ENCODE measurements at places on chromosomes 7 and 10. TPM values are rescaled to one million over a fixed set of nuclear protein-coding genes. Genes with fewer than 3 reads are reported as not detected.
A peak's percentile ranks its signal among the peaks of the same experiment; 100 is the strongest.

- DNase-seq, result no peak
Observed at GRCh38 chr7:28083998-28084985, 96.3 kb downstream of the JAZF1 start.

Gene ZNF736
- total RNA-seq, result 20.6 TPM

- no peak for DNase-seq
Observed at GRCh38 chr10:11135709-11136108, 118.0 kb downstream of the CELF2 start.

Gene CD36
- not detected for total RNA-seq

DNA sequence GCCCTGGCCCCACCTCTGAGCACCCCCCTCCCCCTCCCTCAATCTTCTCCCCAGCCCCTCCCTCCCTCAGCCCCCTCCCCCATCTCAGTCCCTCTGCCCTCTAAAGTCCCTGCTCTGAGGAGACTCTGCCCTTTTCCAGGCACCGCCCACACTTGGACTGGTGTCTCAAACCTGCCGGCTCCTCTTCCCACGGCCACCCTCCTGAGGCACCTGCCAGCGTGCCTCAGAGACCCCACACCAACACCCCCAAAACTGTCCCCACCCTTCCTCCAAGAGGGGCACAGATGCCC, 34.6 kb upstream of the HSPB1 start:
- no peak for DNase-seq

Gene DRGX
- total RNA-seq, result not detected

Gene NME8
- total RNA-seq, result not detected

GRCh38 chr7:151704299-151704959, 172.5 kb downstream of the PRKAG2 start:
- DNase-seq, result no peak

GRCh38 chr7:26863518-26864308, 677 bp downstream of the SKAP2 start:
- DNase-seq, result peak; percentile 15

Gene OR9A2
- 0.30 TPM for total RNA-seq

- no peak for DNase-seq
Observed at GRCh38 chr7:3688071-3688470, 387.0 kb downstream of the SDK1 start.

- no peak for DNase-seq
Observed at GRCh38 chr7:112571852-112572607, 91.2 kb downstream of the LSMEM1 start.

Measured in activated T-helper 2 cell treated with anti-CD3 and anti-CD28 coated beads, Interferon-gamma antibody, Interleukin-2, Interleukin-4, amounts not matched to agents 10 μg/mL and 5 μg/mL and 100 μg/mL, durations not matched to agents 14 hours and 24 hours and 36 hours (primary cell).